ENCODE measurements at places on chromosomes 2 and 18. TPM values are rescaled to one million over a fixed set of nuclear protein-coding genes. Genes with fewer than 3 reads are reported as not detected.

The IL36G gene
- polyA plus RNA-seq, result 0.50 TPM

GRCh38 chr2:133369901-133370658 lies 198.2 kb downstream of the NCKAP5 start:
- no peak for DNase-seq

The CDCA7 gene
- polyA plus RNA-seq, result 27.1 TPM

DNA sequence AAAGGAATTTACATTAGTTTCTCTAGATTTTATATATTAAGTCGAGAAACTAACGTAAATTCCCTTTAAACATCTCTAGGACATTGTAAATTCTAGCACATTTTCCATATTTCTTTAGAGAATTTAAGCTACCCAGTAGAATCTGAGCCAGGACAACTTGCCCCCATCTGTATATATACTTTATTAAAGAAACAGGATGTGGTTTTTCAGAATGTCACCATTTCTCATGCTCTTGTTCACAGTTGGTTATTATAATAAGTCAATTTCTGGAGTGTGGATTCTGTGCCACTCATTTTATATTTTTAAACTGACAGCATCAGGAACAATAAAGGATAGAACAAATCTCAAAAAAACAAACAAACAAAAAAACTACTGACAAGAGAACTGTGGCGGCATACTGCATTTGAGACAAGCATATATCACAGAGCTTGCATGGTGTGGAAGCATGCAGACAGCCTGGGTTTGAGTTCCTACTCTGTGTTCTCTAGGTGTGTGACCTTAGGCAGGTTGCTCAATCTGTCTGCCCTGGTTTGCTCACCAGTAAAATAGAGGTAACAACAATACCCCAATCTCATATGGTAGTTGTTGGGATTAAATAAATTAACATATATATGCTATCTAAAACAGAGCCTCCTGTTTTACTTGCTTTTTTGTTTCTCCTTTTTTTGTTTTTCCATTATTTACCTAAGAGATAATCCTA lies 61.4 kb upstream of the DNER start:
- DNase-seq, result no peak

The POTEE gene
- polyA plus RNA-seq, result not detected

- no peak for DNase-seq
Measured at GRCh38 chr2:218458598-218458997, 39.7 kb downstream of the VIL1 start.

Data from muscle of arm (tissue), 14 donors.